ENCODE measurements at places on chromosomes 3 and 15. TPM values are rescaled to one million over a fixed set of nuclear protein-coding genes. Genes with fewer than 3 reads are reported as not detected.

GRCh38 chr3:42052484-42053351 lies 38.4 kb upstream of the TRAK1 start:
- no peak for DNase-seq

DNA sequence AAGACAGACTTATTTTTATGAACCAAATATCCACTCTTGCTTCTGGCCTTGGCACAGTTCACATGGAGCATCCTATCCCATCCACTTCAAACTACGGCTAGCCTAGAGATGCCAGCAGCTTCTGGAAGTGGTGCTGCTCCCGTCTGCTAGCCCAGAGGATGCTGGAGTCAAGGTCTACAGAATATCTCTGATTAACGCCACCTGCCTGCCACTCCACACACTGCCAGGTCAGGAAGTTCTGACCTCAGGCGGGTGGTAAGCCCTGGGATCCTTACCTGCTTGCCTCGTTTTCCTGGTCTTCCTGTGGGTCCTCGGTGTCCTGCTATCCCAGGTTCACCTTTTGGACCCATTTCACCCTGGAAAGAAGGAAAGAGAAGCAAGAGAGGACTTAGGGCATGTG lies 42.9 kb downstream of the EAF1 start:
- no peak for DNase-seq

The SNTN gene
- not detected for total RNA-seq

GRCh38 chr15:78209646-78210348 lies 24.6 kb downstream of the ACSBG1 start:
- peak; percentile 78 for DNase-seq

- peak; percentile 81 for DNase-seq
Observed at GRCh38 chr3:129577925-129578786, 28.3 kb downstream of the PLXND1 start.

DNA sequence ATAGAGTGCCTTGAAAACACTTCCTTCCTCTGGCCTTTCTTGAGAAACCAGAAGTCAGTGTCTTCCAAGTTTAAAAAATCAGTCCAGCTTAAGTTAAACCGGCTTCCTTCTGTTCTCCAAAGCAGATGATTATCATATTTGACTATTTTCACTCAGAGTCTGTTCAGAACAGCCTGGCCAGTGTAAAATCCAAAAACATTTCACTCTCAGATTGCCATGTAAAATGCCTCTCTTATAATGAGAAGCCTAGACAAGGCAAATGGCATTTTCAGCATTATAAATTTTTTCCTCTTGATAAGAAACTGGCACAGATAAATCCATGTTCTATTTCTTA lies 193.5 kb downstream of the TNIK start:
- DNase-seq: no peak

GRCh38 chr3:138594935-138595610 lies 1.0 kb upstream of the CEP70 start:
- DNase-seq: no peak

The NPAP1 gene
- 0.06 TPM for total RNA-seq

GRCh38 chr3:119733812-119734211 lies 31.0 kb downstream of the CFAP91 start:
- no peak for DNase-seq

The RBP2 gene
- 3.5 TPM for total RNA-seq

All from mucosa of descending colon (tissue), 3 donors.